ENCODE measurements at places on chromosomes 11 and 22.

DNA sequence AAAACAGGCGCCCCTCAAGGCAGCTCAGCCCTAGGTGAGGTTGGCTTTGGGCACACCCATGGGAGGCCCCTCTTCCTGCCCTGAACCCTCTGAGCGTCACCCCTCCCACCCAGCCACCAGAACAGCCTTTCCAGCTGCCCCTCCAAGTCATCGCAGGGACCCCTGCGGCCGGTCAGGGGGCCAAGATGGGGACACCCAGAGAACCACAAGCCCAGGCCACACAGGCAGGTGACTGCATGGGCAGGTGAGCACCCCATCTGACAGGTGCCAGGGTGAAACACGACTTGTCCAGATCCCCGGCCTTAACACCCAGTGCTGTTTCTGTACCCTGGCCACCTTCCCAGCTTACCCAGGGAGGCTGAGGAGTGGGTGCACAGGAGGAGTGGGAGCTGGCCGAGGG lies 24.6 kb upstream of the GRAMD4 start:
- no peak for DNase-seq

GRCh38 chr11:86196085-86196696 lies 48.4 kb upstream of the EED start:
- DNase-seq, result no peak

DNA sequence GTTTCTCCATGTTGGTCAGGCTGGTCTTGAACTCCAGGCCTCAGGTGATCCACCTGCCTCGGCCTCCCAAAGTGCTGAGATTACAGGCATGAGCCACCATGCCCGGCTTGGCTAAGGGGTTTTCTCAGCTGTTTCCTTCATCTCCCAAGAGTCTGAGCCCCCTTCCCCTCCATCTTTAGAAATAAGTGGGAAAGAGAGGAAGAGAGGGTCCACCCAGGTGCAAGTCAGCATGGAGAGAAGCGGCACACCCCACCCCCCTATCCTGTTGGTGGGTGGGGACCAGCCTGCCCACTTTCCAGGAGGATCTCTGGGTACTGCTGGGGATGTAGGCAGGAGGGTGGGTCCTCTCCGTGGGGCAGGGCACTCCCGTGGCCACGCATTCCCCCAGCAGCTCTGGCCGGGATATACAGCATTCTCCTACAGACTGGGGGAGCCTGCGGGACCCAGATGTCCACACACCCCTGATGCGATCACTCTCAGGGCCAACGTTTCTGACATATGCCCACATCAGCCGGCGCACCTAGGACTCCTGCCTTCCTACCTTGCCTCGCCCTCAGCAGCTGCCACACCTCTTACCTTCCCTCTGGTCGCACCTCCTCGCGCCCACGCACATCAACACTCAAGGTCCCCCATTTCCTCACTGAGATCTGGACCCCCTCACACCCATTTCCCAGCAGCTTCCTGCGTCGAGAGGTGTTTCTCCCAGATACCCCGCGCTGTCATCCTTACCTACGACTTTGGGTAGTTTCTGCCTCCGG lies 8.9 kb downstream of the SCARF2 start:
- DNase-seq, result no peak

DNA sequence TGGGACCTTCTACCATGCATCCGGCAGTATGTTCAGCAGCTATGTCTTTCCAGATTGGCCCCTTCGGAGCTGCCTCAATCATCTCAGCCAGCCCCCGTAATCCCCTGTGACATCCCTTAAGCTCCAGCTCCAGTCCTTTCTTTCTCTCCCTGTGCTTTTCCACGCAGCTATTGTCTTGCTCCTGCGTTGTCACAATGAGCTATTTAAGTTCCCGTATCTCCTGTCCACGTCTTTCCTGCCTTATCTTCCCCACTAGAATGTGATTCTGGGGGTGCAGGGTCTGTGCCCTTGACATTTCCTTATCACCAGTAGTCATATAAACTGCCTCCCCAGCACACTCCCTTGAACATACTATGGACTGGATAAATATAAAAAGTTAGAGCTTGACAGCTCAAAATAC lies 5.1 kb upstream of the ETS1 start:
- DNase-seq, result no peak

GRCh38 chr11:44308256-44308922 lies 1.6 kb downstream of the ALX4 start:
- no peak for DNase-seq

GRCh38 chr11:33375688-33376311 lies 118.6 kb downstream of the HIPK3 start:
- peak; percentile 75 for DNase-seq

DNA sequence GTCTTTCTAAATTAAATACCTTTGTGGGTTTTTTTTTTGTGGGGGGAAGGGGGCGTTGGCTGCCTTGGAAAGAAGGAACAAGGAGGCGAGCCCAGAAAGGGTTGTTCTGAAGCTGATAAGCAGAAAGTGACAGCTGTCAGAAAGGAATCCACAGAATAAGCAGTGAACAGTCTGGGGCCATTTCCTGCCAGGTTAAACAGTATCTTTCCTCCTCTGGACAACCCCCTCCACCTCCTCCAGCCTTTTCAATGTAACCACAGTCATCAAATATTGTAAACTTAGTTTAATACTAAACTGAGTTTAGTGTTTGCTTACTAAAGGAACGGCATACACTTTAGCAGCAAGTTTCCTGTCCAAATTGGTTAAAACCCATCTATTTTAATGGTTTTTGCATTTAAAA lies 271.2 kb upstream of the SYN3 start:
- no peak for DNase-seq

DNA sequence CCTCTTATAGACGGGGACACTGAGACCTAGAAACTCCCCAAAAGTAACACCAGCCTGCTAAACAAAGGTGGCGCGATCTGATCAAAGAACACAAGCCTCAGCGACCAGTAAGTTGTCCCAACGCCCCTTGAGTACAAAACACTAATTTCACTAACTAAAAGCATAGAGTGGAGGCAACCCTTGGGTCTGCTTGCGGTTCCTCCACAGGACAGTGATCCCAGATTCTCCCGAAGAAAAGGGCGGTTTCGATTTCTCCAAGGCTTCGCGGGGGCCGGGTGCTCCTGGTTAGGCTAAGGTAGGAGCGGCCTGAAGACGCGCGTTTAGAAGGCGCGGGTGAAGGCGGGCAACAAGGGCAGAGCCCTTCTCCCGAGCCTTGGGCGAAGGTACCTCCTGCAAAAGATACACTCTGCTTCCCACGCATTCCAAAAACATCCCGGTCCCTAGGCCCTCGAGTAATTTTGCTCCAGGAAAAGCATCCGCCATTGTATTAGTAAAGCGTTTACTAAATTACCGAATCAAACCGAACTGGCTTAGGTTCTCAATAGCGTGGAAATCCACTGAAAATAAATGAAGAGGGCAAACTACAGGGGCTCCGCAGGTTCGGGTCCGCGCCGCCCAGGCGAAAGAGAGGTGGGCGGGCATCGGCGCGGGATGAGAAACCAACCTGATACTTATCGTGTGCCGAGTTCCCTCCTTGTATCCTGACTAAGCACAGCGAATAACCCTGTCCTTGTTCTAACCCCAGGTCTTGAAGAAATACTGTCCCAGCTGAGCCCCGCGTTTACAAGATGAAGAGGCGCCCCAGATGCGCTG lies 2.0 kb downstream of the WT1 start:
- no peak for DNase-seq

- DNase-seq, result no peak
Observed at GRCh38 chr22:26762503-26763472, 105.4 kb downstream of the MIAT start.

DNA sequence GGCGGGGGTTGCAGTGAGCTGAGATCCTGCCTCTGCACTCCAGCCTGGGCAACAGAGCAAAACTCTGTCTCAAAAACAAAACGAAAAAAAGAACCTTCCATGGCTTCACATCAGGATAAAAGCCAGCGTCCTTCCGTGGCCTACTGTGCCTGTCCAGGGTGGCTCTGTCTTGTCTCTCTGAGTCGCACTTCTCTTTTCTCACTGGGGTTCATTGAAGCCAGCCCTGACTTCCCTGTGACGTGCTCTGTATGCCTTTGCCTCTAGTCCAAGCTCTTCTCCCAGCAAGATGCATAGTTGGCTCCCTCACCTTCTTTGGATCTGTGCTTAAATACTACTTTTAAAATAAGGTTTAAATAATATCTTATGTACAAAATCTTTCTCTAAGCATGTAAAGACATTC lies 11.6 kb downstream of the ATXN10 start:
- DNase-seq, result no peak

DNA sequence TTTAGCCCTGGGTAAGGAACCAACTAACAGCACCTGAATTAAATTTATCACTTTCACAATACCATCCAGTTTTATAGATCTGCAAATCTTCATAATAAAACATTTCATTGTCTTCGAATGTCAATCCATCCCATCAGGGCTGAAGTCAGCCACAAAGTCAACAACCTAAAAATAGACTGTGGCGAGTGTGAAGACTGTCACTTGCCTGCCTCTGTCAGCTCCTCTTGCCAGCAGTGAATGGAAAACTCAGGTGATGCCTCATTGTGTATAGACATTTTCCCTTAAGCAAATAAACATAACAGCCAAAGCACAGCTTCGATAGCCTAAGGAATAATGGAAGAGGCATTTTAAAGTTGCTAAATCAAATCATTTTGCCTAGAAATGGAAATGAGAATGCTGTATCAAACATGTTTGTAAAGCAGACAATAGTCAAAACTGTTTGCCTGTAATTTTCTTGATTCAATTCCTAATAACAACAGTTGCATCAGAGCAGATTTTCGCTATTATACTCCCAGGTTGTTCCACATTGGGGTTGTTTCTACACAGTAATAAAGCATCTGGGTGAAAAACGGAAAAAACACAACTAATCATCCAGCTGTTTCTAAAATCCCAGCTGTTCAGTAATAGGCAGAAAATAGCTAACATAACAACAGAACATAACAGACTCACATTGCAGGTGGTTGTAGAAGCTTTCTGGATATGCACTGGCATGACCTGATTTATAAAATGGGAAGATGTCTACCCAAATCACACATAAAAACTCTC lies 15.7 kb downstream of the KCNA4 start:
- no peak for DNase-seq

GRCh38 chr11:57900320-57900719 lies 123.4 kb upstream of the OR9Q1 start:
- no peak for DNase-seq
